ENCODE measurements at places on chromosomes 3 and 15.

- DNase-seq: peak; percentile 5
Measured at GRCh38 chr3:180408654-180409053, 193.3 kb upstream of the TTC14 start.

GRCh38 chr3:40653001-40653400, 128.2 kb downstream of the ZNF621 start:
- DNase-seq: no peak

- DNase-seq: no peak
Measured at GRCh38 chr3:185758912-185759311, 65.9 kb downstream of the IGF2BP2 start.

DNA sequence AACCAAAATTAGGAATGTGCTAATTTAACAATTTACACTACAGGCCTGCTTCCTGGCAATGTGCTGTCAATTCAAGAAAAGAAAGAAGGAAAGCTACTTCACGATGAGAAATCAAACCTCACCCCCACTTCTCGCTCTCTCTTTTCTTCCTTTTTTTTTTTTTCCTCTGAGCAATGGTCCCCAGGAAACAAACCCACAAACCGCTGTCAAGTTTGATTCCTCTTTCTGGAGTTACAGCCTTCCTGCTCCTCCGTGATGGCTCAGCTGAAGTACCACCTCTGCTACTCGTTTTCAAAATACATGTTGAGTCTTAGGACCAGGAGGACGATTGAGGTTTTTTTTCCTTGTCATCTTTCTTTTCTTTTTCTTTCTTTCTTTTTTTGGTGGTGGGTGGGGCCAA, 3.4 kb upstream of the TRIM71 start:
- no peak for DNase-seq

DNA sequence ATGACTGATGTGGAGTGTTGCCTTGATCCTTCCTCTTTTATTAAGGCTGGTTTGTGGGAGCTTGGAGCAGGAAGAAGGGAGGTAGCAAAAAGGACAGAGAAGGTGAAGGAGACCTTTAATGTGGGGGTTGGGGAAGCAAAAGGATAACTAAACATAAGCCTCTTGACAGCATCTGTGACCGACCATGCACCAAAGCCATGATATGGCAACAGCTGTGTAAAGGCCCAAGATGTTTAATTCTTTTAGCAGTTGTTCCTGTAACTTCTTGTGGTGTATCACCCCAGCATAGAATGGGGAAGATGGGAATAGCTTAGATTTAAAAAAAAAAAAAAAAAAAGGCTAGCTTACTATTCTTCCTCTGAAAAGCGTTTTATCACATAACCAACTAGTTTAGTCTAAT, 194.7 kb downstream of the KLHL25 start:
- no peak for DNase-seq

DNA sequence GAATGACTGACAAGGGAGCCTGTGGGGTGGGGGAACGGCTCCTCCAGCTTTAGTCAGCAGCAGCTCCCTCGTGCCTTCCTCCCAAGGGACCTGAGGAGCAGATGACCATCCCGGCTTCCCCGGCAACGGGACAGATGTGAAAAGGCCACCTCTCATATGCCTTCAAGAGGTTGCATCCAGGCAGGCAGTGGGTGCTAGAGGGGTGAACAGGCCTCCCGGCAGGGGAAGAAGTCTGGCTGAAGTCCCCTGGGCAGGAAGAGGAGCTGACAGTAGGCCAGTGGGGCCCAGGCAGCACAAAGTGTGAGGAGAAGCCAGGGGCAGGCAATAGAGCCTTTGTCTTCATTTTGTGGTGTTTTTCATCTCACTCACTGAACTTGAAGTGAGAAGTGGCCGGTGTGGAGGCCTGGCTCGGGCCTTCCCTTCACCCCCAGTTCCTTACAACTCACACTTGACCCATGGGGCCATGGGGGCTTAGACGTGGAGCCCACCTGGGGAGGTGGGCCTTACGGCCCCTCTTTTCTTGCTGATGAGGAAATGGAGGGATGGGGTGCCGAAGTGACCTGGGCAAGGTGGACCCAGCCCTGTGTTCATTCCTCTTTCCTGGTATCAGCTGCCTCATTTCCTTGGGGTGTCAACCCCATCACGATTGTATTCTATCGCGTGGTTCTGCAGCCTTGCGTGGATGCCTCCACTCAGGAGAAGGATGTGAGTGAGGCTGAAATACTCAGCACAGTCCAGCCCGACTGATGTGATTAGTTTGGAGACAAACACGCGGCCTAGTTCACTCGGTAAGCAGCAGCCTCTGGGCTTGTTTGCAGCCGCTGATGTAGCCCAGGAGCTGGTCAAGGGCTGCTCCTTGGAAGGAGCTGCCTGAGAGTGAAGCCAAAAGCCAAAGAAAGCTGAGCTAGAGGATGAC, 115.5 kb upstream of the ALDH1A3 start:
- no peak for DNase-seq

GRCh38 chr15:49848282-49848724, 227.5 kb downstream of the DTWD1 start:
- no peak for DNase-seq

DNA sequence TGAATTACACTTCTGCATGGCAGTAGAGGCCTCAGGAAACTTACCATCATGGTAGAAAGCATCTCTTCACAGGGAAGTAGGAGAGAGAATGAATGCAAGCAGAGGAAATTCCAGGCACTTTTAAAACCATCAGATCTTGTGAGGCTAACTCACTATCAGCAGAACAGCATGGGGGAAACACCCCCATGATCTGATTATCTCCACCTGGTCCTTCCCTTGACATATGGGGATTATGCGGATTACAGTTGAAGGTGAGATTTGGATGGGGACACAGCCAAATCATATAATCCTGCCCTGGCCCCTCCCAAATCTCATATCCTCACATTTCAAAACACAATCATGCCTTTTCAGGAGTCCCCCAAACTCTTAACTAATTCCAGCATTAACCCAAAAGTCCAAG, 691.1 kb downstream of the SI start:
- DNase-seq: no peak

DNA sequence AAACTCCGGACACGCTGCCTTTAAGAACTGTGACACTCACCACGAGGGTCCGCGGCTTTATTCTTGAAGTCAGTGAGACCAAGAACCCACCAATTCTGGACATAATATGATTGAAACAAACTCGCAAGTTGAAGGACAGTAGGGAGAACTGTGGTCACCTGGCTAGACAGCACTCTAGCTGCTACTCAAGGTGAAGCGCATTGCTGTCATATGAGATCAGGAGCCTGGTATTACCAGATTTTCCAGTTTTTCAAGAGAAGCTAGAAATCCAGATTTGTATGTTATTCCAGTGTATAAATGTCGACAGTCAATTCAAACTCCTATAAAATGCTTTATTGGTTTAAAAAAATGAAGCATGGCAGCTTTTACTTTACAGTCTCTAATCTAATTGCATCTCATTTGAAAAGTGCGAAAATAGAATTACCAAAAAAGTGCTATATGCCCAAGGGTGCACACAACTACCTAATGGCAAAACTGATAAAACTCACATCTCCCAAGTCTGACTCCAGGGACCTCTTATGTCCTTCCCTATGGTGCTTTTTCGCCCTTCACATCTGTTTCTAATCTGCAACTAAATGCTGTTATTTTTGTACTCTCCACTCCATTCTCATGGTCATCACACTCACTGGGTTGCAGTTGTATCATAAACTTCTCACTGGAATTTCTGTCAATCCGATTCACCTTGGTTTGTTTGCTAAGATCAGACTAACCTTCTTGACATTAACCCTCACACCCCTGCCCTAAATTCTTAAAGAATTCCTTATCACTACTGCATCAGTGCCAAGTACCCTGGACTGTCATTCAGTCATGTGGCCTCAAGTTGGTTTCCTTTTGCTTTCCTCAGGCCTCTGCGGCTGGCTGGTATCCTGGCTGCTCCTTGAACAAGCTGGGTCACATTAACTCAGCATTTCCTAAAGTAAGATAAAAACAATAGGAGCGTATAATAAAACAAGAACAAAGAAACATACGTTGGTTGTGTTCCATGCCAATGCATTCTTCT, 31.5 kb upstream of the ARHGEF26 start:
- no peak for DNase-seq

- no peak for DNase-seq
Measured at GRCh38 chr3:170137986-170138385, 43.5 kb downstream of the PHC3 start.

GRCh38 chr3:76024640-76025039, 239.3 kb upstream of the ZNF717 start:
- no peak for DNase-seq

DNA sequence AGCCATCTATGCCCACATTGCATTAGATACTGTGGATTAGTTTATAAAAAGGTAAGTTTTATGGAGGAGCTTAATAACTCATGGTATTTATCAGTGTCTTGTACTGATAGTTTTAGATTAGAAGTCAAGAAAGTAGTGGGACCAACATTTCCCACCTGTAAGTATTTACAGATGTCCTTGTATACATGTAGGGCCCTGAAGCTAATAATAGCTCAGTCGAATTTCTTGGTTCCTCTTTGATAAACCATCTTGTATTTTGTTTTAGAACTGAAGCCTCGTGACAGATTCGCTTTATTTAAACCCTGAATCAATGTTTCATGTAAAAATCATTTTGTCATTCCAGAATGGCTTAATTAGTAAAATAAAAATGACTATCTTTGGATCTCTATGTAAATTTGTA, 73.4 kb downstream of the CRYBG3 start:
- no peak for DNase-seq

- DNase-seq: no peak
Measured at GRCh38 chr3:155232605-155233004, 60.9 kb downstream of the STRIT1 start.

DNA sequence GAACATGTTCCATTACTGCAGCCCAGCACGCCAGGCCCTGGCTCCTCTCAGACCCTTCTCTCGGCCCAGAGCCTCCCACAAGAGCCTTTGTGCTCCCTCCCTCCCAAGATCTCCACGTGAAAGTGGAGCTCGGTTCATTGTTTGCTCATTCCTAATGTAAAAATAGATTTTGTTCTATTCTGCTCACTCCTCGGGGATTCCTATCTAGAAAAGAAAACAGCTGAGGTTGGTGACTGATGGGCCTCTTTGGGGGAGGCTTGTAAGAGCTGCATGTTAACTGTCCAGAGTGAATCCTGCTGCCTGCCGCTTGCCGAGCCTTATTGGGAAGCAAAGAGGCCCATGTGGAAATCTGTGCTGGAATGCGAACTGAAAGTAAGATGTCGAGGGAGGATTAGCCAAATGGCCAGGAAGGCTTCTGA, 267.1 kb downstream of the LRTM1 start:
- no peak for DNase-seq

GRCh38 chr3:12049675-12050074, 45.5 kb downstream of the SYN2 start:
- no peak for DNase-seq

DNA sequence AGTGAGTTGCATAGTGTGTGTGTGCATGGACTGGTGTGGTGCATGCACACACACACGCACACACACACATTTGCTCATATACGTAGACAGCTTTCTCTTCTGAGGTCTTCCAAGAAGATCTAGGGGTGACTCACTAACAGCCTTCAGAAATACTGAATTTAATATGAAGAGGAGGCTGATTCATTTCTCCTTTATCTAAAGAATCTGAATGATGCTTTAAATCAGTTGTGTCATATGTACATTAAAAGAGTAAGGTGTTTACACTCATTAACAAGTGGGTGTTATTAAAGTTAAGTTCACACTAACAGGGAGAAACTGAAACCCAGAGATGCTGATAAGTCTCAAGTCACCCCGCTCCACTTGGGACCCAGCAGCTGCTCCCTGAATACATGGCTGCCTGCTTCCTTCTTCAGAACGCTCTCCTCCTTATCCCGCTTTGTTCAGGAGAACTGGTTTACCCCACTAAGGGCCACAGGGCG, 22.0 kb downstream of the TMPRSS7 start:
- DNase-seq: peak; percentile 76

DNA sequence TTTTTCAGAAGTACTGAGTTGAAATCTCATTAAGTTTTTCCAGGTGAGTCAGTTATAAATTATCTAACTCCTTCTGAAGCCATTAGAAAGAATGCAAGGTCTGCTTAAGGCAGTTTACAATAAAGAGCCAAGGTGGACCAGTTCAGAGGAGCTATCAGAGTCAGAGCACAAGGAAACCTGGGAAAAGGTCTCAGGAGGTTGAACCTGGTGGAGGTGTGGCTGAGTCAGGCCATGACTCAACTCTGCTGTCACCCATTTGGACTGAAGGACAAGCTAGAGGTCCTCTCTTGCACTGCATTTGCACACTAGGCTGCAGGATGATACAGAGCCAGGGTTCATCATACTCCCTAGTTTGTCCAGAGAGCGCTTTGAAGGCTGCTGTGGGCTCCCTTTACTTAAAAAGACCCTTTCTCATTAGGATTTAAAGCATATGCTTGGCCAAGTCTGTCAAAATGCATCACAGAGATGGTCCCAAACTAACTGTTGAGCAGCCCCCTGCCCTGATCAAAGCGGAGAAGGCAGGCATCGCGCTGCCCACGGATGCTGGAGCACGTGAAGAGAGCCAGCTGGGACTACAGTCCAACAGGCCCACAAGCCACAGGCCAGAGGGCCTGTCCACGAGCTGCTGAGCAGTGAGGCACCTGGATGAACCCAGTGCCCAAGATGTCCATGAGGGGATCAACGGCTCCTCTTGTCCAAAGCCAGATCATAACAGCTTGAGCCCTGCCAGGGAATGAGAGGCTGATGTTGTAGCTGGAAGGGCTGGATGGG, 26.0 kb upstream of the MRPS22 start:
- DNase-seq: no peak

All from activated CD4-positive, alpha-beta T cell treated with anti-CD3 and anti-CD28 coated beads, Interleukin-10, Interleukin-2, amounts not matched to agents 100 ng/mL and 50 ng/mL, durations not matched to agents 16 hours and 8 hours (primary cell).